GM04503 (cell line): ENCODE measurements at places on chromosomes 5 and 9.
A peak's percentile ranks its signal among the peaks of the same experiment; 100 is the strongest.

DNA sequence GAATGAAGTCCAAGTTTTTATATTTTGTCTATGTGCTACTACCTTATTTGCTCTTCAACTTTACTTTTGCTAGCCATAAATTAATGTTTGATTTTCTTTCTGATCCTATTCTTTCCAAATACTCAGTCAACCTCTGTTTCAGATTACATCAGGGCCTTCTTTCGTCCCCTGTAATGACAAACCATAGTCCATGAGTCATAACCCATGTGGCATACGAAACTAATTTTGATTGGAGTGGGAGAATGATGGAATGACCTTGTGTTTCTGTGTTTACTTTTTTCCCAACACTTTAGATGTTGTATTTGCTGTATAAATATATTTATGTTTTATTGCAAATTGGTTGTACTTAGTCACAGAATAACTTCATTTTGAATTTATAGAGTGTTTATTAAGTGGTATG lies 1043.1 kb downstream of the DTWD2 start:
- DNase-seq: no peak

DNA sequence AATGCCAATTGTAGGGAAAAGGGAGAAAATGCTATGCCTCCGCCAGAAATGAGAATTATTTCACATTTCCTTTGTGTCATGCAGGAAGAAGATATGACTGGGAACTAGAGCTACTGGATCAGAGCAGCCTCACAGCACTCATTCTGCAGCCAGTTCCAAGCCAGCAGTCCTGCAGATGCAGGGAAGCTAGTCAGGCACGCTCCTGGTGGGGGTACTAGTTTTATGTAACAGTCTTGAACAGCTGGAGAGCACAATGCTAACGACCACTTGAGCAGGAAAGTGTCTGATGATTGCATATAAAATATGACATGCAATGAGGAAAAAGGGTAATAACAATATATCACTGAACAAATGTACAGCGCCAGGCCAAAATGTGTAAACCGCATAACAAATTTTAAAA lies 21.7 kb downstream of the CDH10 start:
- DNase-seq: no peak

DNA sequence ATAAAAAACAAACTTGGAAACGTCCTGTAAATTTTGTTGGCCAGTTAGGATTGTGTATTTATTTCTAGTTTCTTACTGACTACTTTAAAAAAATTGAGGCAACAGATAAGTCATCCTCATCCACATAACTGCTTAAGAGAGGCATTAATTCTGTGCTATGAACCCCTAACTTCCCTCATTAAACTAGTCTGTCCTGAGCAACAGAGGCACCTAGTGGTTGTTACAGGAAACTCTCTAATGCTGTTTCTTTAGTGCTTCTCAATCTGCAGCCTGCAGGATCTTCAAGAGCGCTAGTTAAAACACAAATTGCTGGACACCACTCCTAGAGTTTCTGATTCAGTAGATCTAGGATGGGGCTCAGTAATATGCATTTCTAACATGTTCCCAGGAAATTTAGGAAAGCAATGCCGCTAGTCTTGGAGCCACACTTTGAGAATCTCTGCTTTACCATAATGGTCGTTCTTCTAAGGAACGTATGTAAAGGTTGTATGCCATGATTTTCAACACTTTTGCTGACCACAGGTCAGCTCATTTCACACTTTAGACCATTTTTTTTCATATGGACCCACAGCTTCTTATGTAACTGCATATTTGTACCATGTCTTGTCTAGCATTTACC lies 410.1 kb upstream of the SMARCA2 start:
- no peak for DNase-seq

DNA sequence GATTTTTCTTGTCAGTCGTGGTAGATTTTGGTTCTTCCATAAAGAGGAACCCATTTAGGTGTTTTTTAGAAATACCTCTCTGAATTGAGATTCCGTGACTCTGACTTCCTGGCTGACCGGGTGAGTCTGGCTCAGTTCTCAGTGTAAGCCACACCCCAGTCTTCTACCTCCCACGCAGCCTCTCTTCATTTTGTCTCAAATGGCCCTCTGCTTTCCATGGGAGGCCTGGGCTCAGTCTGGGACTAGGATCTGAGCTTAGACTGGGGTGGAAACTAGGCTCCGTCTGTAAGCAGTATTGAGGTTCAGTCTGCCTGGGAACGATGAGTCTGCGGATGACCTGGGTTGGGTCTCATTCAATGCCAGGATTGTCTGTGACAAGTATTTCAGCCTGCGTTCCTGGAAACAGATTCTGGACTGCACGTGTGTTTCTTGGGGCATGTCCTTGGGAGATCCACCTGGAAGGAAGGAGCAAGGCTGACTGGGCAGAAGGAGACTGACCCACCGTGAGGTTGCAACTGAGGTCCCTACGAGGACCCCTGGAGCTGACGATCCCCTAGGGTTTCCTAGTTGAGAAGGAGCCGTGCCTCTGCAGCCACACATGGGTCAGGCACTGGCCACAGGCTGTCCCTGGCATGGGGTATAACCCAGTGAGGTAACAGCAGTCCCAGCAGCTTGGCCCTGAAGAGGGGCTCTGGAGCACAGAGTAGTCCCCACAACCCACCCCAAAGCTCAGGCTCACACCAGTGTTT lies 12.4 kb upstream of the CRB2 start:
- no peak for DNase-seq

DNA sequence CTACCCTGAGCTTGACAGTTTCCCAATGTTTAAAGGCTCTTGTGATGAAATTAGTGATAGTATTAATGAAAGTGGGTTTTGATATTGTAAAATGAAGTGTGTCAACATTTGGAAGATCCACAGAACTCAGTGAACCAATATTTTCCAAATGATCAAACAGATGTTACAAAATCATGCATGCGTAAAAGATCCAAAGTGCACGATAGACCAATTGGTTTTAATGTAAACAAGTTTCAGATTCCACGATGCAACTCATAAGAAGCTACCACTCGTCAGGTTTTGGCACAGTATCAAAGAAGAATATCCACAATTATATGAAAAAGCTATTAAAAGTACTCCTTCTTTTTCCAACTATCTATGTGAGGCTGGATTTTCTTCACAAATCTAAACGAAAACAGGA lies 82.3 kb downstream of the SLC38A9 start:
- DNase-seq: no peak

- no peak for DNase-seq
Observed at GRCh38 chr9:93066978-93067603, 8.6 kb downstream of the SUSD3 start.

- no peak for DNase-seq
Observed at GRCh38 chr9:31275419-31275818, 1109.0 kb upstream of the ACO1 start.

GRCh38 chr5:56128113-56128512 lies 105.0 kb downstream of the ANKRD55 start:
- no peak for DNase-seq

GRCh38 chr9:12812710-12813109 lies 37.9 kb downstream of the LURAP1L start:
- DNase-seq: no peak

DNA sequence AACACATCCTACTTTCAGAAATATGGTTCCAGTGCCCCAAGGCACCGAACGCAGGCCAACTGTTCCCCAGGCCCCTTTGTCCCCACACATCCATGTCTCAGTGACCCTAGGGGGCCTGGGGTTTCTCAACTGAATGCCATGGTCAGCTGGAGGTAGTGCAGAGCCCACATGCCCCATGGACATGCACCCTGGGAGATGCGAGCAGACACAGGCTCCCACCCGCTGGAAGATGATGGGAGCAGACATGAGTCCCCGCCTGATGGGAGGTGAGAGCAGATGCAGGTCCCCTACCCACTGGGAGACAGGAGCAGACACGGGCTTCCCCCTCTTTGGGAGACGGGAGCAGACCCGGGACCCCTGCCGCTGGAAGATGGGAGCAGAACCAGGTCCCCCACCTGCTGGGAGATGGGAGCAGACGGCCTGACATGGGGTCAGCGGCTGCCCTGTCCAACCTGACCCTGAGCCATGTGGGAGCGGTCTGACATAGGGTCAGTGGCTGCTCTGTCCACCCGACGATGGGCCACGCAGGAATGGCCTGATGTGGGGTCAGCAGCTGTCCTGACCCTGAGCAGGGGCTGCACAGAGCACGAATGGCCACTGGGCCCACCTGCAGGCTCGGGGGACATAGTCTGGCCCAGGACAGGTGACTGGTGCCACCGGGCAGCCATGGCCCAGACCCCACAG lies 18.4 kb downstream of the ZDHHC11B start:
- no peak for DNase-seq

- no peak for DNase-seq
Observed at GRCh38 chr5:133534566-133534965, 77.8 kb downstream of the FSTL4 start.

DNA sequence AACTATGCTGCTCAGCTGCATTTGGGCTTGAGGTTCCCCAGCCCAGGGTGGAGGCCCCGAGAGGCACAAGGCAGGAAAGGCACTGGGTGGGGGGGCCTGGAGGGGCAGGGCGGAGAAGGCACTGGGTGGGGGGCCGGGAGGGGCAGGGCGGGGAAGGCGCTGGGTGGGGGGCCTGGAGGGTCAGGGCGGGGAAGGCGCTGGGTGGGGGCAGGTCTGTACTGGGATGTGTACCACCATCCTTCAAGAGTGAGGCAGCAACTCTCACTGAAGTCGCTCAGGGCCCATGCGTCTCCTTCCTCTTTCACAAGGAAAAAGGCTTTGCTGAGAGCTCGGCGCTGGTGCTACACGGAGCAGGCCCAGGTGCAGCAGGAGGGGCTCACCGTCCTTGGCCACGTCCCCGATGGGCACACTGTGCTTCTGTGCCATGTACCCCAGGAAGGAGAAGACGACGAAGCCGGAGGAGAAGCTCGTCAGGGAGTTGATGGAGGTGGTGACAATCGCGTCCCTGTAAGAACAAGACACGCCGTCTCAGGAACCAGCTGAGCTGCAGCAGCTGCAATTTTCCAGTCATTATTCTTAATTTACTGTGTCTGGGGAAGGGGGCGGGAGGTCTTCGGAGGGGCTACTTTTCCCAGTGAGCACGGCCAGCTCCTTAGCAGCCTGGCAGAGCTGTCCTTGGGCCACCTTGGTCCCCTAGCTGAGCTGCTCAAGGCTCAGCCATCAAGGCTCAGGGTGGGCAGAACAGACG lies 30.8 kb downstream of the SLC6A3 start:
- DNase-seq: no peak

DNA sequence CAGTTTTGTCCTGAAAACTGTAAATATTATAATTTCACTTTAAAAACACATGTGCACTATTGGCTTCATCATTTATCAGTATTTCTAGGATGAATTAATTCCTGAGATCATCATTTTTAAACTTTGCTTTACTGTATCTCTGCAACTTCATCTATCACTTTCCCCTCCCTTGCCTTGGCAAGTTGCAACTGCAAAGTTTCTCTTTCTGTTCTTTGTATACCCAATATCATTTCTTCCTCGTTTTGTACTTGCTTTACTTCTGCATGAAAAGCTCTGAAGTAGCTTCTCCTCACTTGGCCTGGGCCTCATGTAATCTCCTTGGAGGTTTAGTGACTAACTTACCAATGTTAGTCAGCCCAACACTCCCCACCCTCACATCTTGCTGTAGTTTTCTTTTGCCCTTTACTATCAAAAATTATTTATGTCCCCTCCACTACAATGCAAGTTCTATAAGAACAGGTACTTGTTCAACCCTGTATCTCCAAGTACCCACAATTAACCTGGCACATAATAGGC lies 12.8 kb downstream of the C5orf63 start:
- no peak for DNase-seq

GRCh38 chr5:118988866-118989180 lies 476 bp upstream of the DTWD2 start:
- no peak for DNase-seq

- DNase-seq: no peak
Observed at GRCh38 chr5:121988488-121988887, 26.7 kb downstream of the SRFBP1 start.

GRCh38 chr5:118611332-118611945 lies 376.9 kb downstream of the DTWD2 start:
- no peak for DNase-seq

DNA sequence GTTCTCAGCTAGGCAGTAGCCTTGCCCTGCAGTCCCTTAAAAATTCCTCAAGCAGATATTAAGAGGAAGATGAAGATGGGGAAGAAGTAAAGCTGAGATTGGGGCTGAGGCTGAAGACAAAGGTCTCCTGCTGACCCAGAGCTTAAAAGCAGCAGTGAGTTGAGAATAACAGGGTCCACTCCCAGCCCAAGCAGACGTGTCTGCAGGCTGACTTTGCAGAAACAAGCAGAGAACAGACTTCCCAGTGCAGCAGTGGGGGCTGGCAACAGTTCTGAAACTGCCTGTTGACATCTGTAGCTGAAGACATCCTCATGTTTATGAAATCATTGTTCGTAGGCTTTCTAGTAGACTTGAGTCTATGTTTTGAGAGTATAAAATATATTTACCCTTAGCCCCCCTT lies 1.1 kb downstream of the CTXN3 start:
- no peak for DNase-seq

DNA sequence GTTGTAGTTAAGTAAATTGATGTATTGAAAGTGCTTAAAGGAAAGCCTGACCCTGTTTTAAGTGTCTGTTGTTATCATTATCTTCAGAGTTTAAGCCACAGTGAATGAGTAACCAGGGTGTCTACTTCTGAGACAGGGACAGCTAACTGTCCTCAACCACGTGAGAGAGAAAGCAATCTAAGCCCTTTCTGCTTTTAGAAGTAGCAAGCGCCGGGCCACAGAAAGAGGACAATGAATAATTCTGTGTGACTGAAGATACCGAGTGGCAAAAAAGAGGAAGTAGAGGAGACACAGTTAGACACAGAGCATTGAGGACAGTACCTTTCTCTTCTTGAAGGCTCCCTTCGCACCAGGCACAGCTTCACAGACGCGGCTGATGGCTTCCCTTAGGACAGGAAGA lies 86.3 kb downstream of the S1PR3 start:
- no peak for DNase-seq

DNA sequence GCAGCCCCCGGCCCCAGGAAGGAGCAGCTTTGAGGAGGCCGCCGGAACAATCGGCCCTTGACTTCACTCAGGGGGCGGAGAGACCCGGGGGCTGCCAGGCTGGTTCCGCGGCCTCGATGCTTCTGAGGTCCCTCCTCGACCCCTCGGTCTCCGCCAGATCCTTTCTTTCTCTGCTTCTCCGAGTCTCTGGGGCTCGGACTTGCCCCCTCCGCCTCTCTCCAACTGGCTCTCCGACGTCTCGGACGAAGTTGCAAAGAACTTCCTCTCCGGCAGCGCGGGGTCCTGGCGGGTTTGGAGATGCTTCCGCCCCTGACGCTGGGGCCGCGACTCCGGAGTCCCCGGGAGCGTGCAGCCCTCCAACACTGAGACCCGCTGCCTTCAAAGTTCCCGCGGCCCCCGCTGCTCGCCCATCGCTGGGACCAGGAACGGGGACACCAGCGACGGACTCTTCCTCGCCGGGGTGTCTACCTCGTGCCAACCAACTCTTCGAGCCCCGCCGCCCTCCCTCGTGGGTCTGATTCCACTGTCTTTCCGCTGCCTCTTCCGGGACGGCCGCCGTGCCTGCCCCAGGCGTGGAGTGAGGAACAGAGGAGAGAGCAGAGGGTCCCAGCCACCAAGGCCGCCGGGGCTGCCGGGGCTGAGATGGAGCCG lies 7.0 kb downstream of the PAX5 start:
- DNase-seq: no peak

- DNase-seq: peak; percentile 21
Observed at GRCh38 chr9:38437193-38437823, 13.1 kb upstream of the IGFBPL1 start.
